Testis (tissue), 5 donors: ENCODE measurements at places on chromosomes 3 and 15.
A peak's percentile ranks its signal among the peaks of the same experiment; 100 is the strongest.

GRCh38 chr3:9791790-9792404 lies 376 bp downstream of the TADA3 start:
- DNase-seq = no peak

DNA sequence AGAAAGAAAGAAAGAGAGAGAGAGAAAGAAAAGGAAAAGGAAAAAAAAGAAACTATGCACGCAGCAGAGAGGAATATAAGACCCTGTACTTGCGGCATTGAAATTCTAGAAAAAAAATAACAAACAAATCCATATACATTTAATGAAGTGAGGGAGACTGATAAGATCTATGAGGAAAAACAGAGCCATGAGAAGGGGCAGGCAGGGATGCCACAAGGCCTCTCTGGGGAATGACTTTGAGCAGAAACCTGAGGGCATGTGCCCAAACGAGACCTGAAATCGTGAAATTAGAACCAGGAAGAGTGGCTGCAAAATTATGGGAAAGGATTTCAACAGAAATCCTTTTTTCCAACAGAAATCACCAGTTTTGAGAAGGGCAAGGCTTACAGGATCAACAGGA lies 98.4 kb downstream of the GABRB3 start:
- DNase-seq = no peak

- no peak for DNase-seq
These were observed 64.7 kb downstream of the OXSM start for GRCh38 chr3:25854635-25855034.

DNA sequence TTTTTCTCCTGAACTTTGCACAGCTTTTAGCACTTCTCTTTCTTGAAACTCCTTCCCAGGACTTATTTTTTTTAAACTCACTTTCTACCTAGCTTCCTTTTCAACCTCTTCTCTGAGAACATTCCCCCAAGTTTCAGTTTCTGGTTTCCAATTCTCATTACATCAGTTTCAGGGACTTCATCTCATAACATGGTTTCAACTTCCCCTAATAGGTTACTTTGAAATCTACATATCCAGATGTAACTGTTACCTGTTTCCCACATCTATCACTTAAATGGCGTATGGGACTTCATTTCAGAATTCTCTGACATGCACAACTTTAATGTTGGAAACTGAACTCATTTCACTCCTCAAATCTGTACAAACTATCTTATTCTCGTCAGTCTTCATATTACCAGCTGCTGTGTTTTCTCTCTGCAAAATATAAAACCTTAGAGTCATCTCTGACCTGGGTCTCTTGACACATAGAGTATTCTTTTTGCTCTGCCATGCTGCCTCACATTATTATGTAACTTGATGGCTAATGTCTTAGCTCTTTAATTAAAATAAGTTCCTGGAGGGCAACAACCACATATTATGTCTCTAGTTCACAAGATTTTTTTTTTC lies 58.4 kb downstream of the NME9 start:
- DNase-seq = no peak

- DNase-seq = no peak
These were observed 665.4 kb upstream of the CBLB start for GRCh38 chr3:106534206-106534605.

GRCh38 chr3:161498259-161498921 lies 1.8 kb downstream of the OTOL1 start:
- no peak for DNase-seq

DNA sequence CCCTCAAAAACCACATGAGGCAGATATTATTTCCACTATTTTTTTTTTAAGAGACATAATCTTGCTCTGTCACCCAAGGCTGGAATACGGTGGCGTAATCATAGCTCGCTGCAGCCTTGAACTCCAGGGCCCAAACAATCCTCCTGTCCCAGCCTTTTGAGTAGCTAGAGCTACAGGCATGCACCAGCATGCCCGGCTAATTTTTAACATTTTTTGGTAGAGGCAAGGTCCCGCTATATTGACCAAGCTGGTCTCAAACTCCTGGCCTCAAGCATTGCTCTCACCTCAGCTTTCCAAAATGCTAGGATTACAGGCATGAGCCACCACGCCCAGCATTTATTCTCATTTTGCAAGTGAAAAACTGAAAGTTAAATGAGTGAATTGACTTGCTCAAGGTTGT lies 50.8 kb upstream of the PIAS1 start:
- no peak for DNase-seq

DNA sequence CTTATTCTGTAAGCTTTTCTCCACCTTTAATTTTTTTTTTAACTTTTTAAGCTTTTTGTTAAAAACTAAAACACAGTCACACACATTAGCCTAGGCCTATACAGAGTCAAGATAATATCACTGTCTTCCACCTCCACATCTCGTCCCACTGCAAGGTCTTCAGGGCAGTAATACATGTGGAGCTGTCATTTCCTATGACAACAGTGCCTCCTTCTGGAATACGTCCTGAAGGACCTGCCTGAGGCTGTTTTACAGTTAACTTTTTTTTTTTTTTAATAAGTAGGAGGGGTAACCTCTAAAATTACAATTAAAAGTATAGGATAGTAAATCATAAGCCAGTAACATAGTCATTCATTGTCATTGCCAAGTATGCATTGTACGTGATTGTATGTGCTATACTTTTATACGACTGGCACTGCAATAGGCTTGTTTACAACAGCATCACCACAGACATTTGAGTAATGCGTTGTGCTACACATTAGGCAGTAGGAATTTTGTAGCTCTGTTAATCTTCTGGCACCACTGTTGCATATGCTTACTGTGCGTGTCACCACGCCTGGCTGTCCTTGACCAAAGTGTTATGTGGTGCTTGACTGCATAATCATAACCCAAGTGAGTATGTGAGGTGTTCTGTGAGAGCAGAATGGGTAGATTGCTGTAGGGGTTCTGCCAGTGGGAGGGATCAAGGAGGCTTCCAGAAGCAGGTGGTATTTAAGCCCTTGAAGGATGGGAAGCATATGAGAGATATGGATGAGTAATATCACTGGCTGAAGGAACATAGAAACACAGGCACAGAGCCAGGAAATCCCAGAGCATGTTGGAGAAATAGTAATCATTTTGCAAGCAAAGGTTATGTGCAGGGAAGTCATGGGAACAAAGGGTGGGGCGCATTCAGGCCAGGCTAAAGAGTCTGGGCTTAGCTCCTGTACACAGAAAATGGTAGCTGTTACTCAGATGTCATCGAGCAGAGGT lies 18.3 kb downstream of the FBXO22 start:
- DNase-seq = peak; percentile 41

- DNase-seq = no peak
These were observed 64.8 kb downstream of the SCN11A start for GRCh38 chr3:38986901-38987300.

DNA sequence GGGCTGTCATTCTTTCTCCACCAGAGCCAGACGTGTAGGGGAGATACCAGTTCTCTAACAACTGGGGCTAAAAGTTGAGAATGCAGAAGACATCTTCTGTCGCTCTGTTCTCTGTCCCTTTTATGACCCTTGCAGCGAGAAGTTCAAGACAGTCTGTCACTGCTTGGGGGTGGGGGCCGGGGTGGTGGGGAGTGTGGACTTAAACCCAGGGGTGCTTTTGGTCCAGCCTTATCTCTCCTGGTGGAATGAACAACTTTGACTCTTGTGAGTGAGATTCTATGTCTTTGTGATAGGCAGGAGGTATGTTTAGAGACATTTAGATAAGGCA lies 767 bp upstream of the APOD start:
- no peak for DNase-seq

GRCh38 chr3:74571118-74571517 lies 43.3 kb downstream of the CNTN3 start:
- no peak for DNase-seq

- DNase-seq = peak; percentile 79
These were observed 337.5 kb downstream of the GAP43 start for GRCh38 chr3:115960799-115961198.

DNA sequence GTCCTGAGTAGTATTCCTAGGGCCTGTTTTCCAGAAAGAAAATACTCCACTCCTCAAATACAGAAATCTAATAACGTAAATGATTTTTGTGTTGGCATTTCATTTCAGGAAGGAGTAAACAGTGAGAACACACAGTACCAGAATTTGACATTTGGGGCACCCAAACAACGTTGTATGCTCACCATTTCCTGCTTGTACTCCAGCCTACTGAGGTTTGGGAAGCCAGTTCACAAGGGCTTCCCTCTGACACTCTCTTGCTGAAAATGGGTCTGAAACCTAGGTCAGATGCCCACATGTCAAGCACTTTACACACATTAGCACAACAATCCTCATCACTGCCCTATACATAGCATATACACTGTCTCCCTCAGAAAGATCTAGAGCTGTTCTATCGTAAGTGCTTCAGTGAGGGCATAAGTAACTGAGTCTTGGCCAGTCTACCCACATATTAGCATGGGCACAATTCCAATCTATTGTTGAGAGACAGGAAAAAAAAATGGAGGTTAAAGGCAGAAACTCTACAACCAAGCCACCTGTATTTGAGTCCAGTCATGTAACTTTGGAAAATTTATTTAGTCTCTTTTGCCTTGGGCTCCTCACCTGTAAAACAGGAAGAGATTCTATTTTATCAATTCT lies 43.5 kb upstream of the RSL24D1 start:
- DNase-seq = no peak

DNA sequence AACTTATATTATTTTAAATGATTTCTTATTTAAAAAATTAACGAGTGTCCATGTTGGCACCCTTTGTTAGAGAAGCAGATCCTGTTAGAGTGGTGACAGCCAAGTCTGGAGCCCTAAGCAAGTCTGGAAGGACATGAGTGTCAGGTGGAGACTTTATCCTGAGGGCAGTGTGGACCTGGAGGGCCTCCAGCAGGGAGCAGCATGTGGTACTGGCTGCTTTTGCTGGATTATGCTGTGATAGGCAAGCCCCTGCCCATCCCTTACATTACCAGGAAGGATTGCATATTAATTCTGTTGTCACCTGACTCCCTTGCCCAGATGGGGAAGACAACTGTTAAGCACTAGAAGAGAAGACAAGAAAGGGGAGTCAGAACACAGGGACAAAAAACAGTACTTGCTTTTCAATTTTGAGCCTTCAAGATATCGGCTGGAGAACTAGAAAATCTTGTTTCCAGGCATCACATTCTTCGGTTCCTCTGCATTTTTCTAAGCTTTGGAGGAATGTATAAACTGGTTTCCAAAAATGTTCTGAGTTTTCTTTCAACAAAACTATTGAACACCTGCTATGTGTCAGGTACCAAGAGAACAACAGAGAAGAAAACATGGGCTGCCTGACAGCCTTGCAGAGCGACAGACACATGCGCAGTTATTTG lies 22.7 kb downstream of the ZNF860 start:
- DNase-seq = no peak

DNA sequence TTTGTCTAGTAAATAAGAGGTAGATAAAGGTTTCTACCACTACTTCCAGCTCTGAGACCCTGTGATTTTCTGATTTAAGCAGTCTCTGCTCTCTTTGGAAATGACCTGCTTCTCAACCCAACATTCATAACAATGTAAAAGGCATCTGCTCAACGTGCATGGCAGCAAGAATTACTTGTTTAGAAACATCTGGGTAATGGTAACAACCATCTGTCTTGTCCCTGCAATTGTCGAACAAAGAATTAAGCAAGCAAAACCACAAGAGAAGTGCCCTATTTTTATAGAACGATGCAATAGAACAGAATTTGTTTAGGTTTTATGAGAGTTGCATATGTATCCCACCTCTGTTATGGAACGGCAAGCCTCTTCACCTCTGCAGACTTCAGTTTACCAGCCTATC lies 7.1 kb upstream of the FSIP1 start:
- DNase-seq = no peak

GRCh38 chr3:111923806-111924205 lies 55.0 kb upstream of the ABHD10 start:
- DNase-seq = no peak

- no peak for DNase-seq
These were observed 484 bp downstream of the CNTN4 start for GRCh38 chr3:2099028-2099671.

DNA sequence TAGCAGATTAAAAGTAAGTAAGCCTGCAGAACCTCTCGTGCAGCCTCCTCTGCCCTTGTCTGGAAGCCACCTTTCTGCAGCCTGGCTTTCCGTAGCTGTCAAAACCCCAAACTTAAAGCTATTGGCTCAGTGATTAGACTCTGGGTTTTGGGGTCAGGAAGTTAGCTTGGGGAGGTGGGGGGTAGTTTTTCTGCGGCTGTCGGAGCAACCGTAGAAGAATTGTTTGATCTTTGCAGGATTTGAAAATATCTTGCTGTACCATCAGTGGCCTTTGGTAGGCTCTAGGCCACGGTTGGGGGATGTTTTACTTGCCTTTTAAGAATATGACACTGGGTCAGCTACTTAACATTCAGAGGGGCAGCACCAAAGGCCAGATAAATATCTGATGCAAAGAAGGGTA lies 88.4 kb upstream of the RASGRP1 start:
- DNase-seq = no peak

GRCh38 chr3:28206479-28206878 lies 34.9 kb upstream of the CMC1 start:
- DNase-seq = no peak

- no peak for DNase-seq
These were observed 37.5 kb downstream of the GAP43 start for GRCh38 chr3:115660646-115661337.

- no peak for DNase-seq
These were observed 55.0 kb downstream of the BSN start for GRCh38 chr3:49609314-49609713.

- DNase-seq = no peak
These were observed 239.0 kb upstream of the KCNMB2 start for GRCh38 chr3:178297199-178297598.

GRCh38 chr3:16066975-16067374 lies 107.5 kb upstream of the GALNT15 start:
- DNase-seq = no peak

DNA sequence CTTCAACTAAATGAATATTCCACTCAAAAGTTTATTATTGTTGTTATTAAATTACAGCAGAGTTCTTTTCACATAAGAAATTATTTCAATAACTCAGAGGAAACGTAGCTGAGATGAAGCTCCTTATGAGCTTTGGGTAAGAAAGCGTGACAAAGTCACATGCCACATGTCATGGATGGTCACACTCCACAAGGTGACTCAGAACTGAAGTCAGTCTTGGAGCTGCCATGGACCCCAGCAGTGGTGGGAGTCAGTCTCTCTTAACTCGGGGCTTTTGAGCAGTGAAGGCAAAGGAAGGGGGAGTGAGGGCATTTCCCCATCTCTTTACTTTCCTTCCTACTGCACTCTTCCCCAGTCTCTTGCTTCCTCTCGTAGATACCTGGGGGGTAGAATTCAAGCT lies 87.5 kb upstream of the FAM3D start:
- DNase-seq = no peak

DNA sequence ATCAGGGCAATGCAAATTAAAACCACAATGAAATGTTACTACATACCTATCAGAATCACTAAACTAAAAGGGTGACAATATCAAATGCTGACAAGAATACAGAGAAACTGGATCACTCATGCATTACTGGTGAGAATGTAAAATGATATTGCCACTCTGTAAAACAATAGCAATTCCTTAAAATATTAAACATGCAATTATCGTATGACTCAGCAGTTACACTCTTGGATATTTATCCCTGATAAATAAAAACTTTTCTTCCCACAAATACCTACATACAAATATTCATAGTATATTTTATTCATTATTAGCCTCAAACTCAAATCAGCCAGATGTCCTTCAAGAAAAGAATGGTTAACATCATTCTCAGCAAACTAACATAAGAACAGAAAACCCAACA lies 25.9 kb upstream of the RAB6B start:
- no peak for DNase-seq
